ENCODE measurements at places on chromosomes 6 and 20.

DNA sequence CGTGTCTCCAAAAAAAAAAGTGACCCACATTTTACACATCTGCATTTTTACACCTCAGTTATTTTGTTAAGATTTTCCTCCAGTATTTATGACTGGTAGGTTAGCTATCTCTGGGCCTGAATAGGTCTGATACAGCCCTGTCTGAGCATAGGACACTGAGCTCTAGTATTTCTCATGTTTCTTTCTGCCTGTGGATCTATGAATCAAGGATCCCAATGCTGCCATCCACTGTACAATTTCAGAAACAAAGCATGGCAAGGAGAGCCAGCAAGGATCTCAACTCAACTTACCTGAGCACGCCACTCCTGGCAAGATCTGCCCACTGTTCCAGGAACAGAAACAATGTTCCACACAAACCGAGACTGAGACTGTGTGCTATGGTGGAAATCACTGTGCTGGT lies 36.4 kb upstream of the ENPP5 start:
- DNase-seq: no peak

GRCh38 chr6:40542175-40542764 lies 44.9 kb downstream of the LRFN2 start:
- no peak for DNase-seq

- no peak for DNase-seq
Measured at GRCh38 chr6:169918239-169918953, 167.0 kb downstream of the ERMARD start.

- DNase-seq: no peak
Measured at GRCh38 chr20:41172296-41173140, 35.2 kb downstream of the PLCG1 start.

GRCh38 chr6:63527658-63528514 lies 44.4 kb upstream of the LOC128125822 start:
- DNase-seq: no peak

- peak; percentile 10 for DNase-seq
Measured at GRCh38 chr6:150987371-150987828, 121.9 kb downstream of the MTHFD1L start.

GRCh38 chr6:53189554-53189953 lies 40.9 kb upstream of the GCM1 start:
- no peak for DNase-seq

GRCh38 chr6:157893238-157893637 lies 70.2 kb downstream of the SNX9 start:
- no peak for DNase-seq

DNA sequence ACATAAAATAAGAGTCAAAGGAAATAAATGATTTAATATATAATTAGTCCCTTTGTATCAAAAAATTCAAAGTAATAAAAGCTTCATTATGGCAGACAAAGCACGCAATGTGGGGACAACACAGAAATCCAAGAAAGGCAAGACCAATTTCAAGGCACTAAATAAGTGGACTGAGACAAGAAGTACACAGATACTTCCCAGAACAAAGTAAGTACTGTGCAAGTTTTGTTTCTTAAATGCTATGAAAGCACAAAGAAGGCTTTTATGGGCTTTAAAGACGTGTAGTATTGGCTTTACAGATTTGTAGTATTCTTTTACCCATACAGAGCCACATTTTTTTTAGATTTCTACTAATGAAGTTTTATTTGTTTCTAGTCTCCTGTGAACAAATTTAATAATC lies 174.6 kb downstream of the TRDN start:
- DNase-seq: no peak

DNA sequence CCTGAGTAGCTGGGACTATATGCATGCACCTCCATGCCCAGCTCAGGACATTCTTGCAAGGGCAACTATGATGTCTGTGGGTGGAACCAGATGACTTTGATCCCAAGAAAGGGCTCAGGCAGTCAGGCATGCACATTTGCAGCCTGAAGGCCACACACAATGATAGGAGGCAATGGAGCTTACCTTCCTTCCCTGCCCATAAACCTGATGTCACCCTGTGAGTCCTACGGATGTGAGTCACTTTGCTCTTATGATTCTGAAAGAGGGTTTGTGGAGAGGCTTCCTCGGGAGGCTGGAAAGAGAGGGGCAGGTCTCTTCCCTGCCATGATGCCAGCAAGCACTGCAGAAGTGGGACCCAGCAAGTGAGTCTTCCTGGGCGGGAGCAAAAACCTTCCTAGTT lies 202.4 kb downstream of the LY86 start:
- no peak for DNase-seq

DNA sequence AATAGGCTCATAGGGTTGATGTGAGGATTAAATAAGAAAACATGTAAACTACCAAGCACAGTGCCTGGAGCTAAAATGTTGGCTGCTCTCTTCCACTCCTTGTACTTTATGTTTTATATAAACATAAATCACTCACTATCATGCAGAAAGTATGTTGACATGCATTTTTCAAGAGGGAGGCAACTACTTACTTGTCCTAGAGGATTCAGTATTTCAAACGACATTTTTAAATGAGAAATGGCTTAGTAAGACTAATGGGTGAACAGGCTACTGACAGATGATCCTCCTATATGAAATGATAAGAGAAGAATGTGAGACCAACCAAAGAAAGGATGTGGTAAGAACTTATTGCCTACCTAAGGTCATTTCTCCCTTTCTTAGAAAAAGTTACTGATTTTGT lies 21.0 kb downstream of the LATS1 start:
- no peak for DNase-seq

GRCh38 chr20:39879296-39879695 lies 809.7 kb downstream of the MAFB start:
- no peak for DNase-seq

GRCh38 chr20:11454966-11455799 lies 462.5 kb upstream of the BTBD3 start:
- no peak for DNase-seq

DNA sequence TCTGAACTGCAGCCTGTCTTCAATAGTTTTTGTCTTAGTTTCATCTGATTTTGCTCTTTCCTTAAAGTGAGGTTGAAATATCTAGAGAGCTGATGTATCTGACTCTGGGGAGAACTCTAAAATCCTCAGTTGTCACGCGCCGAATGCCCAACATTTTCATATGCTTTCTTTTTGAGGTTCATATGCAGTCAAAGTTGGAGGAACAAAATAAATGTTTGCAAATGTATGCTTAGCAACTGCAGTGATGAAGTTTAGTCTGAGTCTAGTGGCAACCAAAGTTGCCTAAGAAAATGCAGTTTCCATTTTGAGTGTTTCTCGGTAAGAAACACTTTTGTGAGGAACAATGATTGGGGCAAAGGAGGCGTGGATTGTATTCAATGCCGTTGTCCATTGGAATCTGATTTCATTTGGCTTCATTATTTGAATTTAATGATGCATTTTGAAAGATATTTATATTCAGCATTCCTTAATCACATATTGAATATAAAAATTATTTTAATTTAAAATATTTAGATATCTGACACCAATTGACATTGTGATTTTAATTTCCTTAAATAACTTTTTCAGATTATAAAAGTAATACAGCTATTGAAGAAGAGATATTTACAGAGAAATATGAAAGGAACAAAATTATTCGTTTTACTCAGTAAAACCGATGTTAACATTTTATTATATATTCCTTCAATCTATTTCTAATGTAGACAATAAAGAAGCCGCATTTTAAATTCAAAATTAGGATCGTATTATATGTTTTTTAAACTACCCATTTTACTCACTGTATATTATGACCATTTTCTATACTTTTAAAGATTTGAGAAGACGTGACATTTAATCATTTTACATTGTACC lies 122.0 kb downstream of the PLEKHG1 start:
- DNase-seq: no peak

GRCh38 chr6:15042938-15043337 lies 202.9 kb upstream of the JARID2 start:
- DNase-seq: no peak

- no peak for DNase-seq
Measured at GRCh38 chr6:38239719-38240451, 399.8 kb downstream of the BTBD9 start.

DNA sequence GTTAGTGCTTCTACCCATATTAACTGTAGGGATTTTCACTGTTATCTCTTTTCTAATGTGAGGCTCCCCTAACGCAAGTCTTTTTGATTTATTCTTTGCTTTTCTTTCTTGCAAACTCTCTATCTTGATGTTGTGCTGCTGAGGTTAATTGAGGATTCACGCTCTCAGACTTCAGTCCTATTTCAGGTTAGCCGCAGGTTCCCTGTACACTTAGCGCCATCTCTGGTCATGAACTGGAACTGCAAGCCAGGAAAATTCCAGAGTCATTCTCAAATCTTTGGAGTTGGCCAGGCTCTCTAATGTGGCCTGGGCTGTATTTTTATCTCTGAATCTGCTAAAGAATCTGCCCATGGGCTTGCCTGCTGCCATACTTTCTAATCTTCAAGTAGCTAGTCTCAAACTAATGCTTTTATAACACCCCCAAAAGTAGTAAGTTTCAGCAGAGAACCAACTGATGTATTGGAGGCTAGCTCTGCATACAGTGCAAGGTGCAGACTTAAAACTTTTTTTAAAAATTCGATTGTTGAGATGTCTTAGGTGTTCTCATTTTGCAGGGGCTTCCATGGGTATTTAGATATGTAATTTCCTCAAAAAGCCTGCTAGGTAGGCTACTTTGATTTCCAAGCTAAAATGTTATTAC lies 91.1 kb upstream of the OPRM1 start:
- DNase-seq: no peak

DNA sequence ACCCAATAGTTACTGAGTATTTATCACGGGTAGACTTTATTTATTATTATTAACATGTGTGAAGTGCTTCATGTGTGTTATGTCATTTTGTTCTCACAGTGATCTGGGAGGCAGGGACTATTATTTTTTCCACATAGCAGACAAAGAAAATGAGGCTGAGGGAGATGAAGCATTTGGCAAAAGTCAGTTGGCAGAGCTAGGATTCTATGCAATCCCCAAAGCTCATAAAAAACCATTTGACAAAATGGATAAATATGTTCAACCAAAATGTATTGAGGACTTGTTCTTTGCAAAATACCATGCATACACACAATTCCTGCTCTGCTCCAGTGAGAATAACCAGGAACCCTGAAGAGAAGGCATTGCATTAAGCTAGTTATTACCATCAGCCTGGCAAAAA lies 184.4 kb downstream of the HS3ST5 start:
- DNase-seq: no peak

DNA sequence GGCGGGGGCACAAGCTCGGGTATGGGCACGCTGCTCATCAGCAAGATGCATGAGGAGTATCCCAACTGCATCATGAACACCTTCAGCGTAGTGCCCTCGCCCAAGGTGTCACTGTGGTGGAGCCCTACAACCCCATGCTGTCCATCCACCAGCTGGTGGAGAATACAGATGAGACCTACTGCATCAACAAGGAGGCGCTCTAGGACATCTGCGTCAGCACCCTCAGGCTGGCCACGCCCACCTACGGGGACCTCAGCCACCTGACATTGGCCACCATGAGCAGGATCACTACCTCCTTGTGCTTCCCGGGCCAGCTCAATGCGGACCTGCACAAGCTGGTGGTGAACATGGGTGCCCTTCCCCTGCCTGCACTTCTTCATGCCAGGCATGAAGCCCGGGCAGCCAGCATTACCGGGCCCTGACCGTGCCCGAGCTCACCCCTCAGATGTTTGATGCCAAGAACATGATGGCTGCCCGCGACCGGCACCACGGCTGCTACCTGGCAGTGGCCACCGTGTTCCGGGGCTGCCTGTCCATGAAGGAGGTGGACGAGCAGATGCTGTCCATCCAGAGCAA lies 12.8 kb downstream of the GABRR2 start:
- DNase-seq: no peak

DNA sequence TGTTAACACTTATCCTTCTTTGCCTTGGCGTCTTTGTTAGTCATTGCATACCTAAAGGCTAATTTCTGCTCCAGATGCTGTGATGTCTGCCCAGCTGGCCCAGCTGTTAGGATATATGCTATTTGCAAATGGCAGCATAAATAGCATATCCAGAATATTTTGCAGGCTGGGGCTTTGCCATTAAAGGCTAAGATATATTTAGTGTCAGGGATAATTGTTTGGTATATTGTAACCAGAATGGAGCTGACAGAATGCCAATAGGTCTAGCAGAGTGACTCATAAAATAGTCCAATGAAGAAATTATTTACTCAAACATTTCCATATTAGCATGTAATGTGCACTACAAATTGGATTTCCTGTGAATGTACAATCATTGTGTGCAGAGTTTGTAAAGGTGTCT lies 584.1 kb upstream of the FLRT3 start:
- no peak for DNase-seq

DNA sequence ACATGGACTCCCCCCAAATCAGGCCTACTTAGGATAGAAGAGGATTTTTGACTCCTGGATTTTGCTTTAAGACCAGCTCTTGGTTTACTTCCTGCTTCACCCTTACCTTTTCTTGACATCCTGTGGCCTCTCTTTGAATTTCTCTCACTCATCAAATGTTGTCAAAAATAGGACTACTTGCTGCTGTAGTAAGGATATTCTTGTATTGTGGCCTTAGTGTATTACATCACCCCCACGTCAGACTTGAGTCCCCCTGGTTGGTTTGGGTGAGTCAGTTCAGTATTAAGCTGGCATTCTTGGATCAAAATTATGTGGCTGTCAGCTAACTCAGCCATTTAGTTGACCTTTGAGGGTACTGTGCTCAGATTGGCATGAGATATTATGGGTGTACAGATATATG lies 1.1 kb downstream of the TPX2 start:
- DNase-seq: no peak

DNA sequence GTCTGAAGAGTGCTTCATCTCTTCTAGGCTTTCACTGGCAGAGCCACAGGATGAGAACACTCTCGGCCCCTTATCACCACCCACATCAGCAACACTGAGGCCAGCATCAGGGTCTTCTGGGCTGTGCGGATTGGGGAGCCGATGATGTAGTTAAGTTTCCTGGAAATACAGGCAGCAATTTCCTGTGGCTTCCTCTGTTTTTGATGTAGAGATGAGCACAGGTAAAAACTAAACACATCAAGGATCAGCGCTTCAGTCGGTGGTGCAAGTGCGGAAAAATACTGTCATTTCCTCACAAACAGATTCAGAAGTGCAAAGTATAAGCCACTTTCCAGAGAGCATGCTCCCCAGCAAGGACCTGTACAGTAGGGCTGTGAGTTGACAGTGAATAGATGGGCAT lies 62.6 kb downstream of the BACH2 start:
- DNase-seq: no peak

GRCh38 chr20:19302714-19303113 lies 90.3 kb downstream of the SLC24A3 start:
- no peak for DNase-seq

DNA sequence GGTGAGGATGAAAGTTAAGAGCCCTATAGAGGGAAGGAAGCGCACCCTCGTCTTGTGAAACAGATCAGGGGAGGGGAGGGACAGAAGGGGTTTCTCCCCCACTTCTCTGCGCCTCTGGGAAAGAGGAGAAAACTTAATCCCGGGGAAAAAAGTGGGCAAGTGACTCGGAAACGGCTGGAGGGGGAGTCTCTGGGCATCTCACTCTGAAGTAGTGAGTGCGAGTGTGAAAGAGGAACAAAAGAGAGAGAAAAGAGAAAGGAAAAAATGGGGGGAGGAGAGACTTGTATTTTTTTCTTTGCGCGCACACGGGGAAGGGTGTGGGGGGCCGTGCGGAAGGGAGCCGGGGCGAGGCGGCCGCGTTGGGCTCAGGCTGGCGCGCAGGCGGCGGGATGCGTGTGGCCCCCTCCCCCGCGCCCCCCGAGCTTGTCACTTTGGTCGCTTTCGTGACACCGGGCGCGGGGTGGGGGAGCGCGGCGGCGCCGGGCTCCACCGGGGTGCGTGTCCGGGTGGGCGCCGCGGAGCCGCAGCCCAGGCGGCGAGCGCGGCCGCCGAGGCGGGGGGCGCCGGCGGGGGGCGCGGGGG lies 454 bp downstream of the L3MBTL3 start:
- DNase-seq: no peak

GRCh38 chr6:70164556-70164955 lies 138.3 kb downstream of the COL9A1 start:
- DNase-seq: no peak

GRCh38 chr6:5433324-5433723 lies 172.0 kb downstream of the FARS2 start:
- DNase-seq: no peak

All from activated CD4-positive, alpha-beta T cell treated with anti-CD3 and anti-CD28 coated beads, Interleukin-2, amount 50 U/mL, for 24 hours (primary cell).